Activated gamma-delta T cell treated with anti-CD3 and anti-CD28 coated beads, Interleukin-2, amount 50 U/mL, for 16 hours (primary cell): ENCODE measurements at places on chromosomes 7 and 10.

- DNase-seq: no peak
Observed at GRCh38 chr7:150373049-150373801, 4.6 kb downstream of the REPIN1 start.

DNA sequence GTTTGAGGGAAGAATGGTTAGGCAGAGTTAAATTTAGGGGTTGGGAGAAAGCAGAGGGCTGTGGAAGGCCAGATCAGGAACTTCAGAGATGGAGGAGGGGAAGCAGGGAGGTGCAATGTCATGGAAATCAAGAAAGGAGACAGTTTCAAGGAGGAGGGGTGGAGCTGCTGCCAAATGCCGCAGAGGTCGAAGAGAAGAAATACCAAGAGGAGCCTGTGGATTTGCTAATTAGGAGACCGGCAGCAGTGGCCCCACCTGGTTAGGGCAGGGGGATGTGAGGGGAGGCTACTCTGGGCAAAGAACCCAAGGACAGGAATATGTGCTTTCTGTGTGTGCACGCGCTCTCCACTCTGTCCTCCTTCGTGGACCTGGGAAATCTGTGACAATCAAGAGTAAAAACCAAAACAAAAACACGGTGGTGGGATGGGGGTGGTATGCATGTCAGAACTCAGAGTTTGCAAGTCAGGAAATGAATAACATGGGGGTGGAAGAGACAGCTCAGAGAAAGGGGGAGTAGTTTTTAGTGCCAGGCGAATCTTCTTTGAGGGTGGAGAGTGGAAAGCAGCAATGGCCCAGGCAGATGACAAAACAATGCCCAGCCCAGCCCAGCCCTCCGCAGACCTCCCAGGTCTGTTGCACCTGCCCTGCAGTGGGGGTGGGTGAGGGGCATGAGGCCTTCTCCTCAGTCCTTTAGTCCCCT lies 102.9 kb upstream of the PAX2 start:
- DNase-seq: no peak

- DNase-seq: no peak
Observed at GRCh38 chr10:21424459-21424861, 101.0 kb downstream of the SKIDA1 start.

GRCh38 chr7:5381071-5381772 lies 42.4 kb downstream of the TNRC18 start:
- no peak for DNase-seq

DNA sequence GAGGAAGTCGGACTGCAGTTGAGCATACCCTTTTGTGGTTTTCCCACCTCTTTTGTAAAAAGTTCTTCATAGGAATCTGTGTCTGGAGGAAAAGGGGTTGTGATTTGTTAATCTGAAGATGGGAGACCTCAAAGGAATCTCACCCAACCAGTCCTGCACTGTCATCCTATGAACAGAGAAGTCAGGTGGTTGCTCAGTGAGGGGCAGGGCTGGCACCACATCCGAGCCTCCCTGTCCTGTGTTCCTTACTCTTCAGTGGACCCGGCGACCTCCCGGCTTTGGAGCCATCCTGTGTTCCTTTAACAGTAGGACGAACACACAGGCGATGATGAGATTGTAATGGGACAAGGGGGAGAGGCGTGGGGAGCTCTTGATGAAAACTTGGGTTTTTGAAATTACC lies 2.8 kb upstream of the MGMT start:
- no peak for DNase-seq
